ENCODE measurements at places on chromosomes 7 and 10. TPM values are rescaled to one million over a fixed set of nuclear protein-coding genes. Genes with fewer than 3 reads are reported as not detected.

- H3K36me3 ChIP-seq = no peaks in the 10 kb centered on the region
- no peaks in the 10 kb centered on the region for H3K27me3 ChIP-seq
- H3K27ac ChIP-seq = no peak overlapping the region
- no peak for DNase-seq
Measured at GRCh38 chr7:55092186-55092974, 73.6 kb downstream of the EGFR start.

DNA sequence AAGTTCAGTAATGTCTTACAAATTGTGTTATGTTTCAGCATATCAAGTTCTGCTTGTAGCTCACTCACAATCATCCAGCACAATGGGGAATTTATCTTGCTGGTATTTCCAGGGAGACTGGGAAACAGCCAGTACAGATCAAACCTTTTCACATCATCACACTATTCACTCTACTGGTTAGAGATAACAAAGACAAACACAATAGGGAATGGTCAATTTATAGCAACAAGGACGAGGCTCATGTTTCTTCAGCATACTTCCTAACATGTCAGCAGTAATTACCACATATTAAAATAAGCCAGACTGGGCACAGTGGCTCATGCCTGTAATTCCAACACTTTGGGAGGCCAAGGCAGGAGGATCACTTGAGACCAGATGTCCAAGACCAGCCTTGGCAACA is 38.3 kb downstream of the TOMM7 start:
- no peak overlapping the region for H3K27ac ChIP-seq
- no peak for DNase-seq
- no peak overlapping the region for H3K4me3 ChIP-seq
- H3K36me3 ChIP-seq = no peaks in the 10 kb centered on the region
- H3K4me1 ChIP-seq = no peaks in the 10 kb centered on the region
- H3K27me3 ChIP-seq = no peaks in the 10 kb centered on the region

- H3K36me3 ChIP-seq = no peaks in the 10 kb centered on the region
- no peaks in the 10 kb centered on the region for H3K4me1 ChIP-seq
- peaks cover 15% of the 10 kb centered on the region for H3K27me3 ChIP-seq
- H3K27ac ChIP-seq = no peak overlapping the region
Measured at GRCh38 chr7:149794661-149795060, 21.3 kb upstream of the ZNF467 start.

TLL2 gene
- 0.32 TPM for total RNA-seq

DNA sequence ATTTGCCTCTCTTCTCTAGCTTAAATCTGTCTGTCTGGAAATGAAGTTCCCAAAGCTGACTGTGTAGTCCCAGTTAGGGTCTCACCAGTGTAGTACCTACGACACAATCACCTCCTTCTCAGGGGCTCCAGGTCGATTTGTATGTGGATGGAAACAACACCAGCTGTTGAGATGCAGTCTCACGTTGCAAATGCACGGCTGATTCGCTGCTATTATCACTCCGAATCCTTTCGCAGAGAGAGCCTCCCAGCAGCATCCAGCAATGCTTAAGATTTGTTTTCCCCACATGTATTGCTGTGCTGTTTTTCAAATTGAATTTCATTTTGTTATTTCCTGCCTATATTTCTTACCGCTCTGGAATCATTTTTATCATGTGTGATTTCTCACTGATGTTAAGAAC is 16.3 kb downstream of the VSTM4 start:
- no peak for DNase-seq
- H3K27me3 ChIP-seq = no peaks in the 10 kb centered on the region
- H3K36me3 ChIP-seq = no peaks in the 10 kb centered on the region
- no peak overlapping the region for H3K4me3 ChIP-seq
- no peaks in the 10 kb centered on the region for H3K4me1 ChIP-seq
- no peak overlapping the region for H3K27ac ChIP-seq

DNA sequence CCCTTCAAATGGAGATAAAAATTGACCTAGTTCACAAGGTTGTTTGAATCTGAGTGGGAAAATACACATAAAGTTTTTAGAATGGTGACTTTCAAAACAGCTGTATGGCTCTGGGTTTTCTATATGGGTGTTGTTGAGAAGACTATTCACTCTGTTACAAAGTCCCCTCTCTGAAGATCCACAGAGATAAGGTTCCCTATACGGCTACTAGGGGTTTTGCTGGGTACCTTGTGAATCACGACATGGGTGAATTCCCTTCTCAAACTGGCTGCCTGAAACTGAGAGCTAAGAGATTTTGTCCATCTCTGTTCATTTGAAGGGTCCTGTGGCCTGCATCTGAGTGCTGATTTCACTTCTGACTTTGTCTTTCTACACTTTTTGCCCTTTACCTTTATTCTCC is 11.8 kb upstream of the SLC13A1 start:
- DNase-seq = no peak
- no peak overlapping the region for H3K4me3 ChIP-seq
- H3K36me3 ChIP-seq = no peaks in the 10 kb centered on the region
- H3K27me3 ChIP-seq = no peaks in the 10 kb centered on the region
- no peaks in the 10 kb centered on the region for H3K4me1 ChIP-seq

- no peak overlapping the region for H3K4me3 ChIP-seq
- H3K36me3 ChIP-seq = no peaks in the 10 kb centered on the region
- no peak overlapping the region for H3K27ac ChIP-seq
- no peaks in the 10 kb centered on the region for H3K4me1 ChIP-seq
- DNase-seq = peak; percentile 45
- no peaks in the 10 kb centered on the region for H3K27me3 ChIP-seq
Measured at GRCh38 chr7:16078076-16078952, 343.0 kb downstream of the CRPPA start.

- H3K27me3 ChIP-seq = no peaks in the 10 kb centered on the region
- DNase-seq = peak; percentile 14
- no peaks in the 10 kb centered on the region for H3K36me3 ChIP-seq
Measured at GRCh38 chr10:108783897-108784296, 1139.4 kb downstream of the XPNPEP1 start.

EFCAB10 gene
- 6.4 TPM for total RNA-seq

ASZ1 gene
- total RNA-seq = not detected

- no peaks in the 10 kb centered on the region for H3K36me3 ChIP-seq
- no peaks in the 10 kb centered on the region for H3K27me3 ChIP-seq
- DNase-seq = no peak
- no peak overlapping the region for H3K4me3 ChIP-seq
Measured at GRCh38 chr7:2944739-2945138, 98.9 kb downstream of the CARD11 start.

- H3K4me1 ChIP-seq = no peaks in the 10 kb centered on the region
- H3K36me3 ChIP-seq = no peaks in the 10 kb centered on the region
- DNase-seq = peak; percentile 70
- no peak overlapping the region for H3K4me3 ChIP-seq
- no peaks in the 10 kb centered on the region for H3K27me3 ChIP-seq
Measured at GRCh38 chr7:38318803-38319416, 45.5 kb upstream of the TARP start.

RARRES2 gene
- 98.8 TPM for total RNA-seq

TMEM130 gene
- total RNA-seq = 83.6 TPM

ZNF488 gene
- 1.5 TPM for total RNA-seq

Measured in prostate gland (tissue), 2 donors.